ENCODE measurements at places on chromosomes 16 and 17.

GRCh38 chr17:28968231-28968913 is 17.1 kb upstream of the PHF12 start:
- no peak for DNase-seq

DNA sequence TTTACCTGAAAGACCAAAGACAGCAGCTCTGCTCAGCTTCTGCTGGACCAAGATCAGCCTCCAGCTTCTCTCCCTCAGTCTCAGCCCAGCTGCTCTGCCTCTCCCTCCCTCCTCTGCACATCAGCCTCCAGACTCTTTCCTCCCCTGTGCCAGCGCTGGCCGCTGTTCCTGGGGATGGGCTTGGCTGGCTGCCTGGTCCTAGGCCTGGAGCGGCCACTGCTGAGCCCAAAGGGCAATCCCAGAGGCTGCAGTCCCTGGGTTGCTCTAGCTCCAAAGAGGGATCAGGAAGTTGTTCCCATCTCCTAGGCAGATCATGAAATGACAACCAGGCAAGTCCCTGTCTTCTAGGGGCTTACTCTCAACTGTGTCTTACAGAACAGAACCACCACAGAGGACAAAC is 31.3 kb downstream of the DCUN1D3 start:
- no peak for DNase-seq

DNA sequence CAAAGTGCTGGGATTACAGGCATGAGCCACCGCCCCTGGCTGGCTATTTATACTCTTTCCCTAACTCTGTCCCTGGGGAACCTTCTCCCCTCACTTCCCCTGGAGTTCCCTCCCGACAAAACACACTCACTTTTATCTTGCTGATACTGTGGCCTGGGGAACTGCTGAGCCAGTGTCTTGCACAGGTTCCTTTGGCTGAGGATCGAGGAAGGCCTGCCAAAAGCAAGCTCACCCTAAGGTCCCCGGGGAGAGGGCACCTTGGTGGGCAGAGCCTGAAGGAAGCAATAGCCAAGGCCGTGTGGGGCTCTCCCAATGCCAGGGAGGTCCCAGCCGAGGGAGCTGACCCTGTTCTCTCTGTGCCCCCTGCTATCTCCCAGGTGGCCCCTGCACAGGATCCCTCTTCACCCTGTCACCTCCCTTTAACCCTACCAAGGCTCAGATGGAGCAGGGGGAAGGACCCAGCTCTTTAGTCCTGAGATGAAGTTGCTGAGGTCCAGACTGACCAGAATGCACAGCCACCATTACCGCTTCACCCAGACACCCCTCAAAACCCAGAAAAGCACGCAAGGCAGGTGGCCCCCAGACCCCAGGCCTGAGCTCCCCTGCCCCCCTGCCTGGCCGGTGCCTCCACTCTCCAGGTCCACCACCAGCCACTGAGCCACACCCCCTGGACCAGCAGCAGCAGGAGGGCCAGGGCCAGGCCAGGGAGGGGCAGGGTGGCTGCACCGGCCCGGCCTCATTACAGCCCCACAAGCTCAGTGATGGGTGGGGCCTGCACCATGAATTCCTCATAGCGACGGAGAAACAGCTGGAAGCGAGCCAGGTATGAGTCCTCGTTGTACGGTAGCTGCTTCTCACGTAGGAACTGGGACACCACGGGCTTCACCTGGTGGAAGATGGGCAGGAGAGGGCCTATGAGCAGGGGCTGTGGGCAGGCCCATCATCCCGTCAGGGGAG is 5.1 kb upstream of the FDXR start:
- no peak for DNase-seq

GRCh38 chr17:19812407-19812806 is 55.3 kb downstream of the ULK2 start:
- no peak for DNase-seq

- no peak for DNase-seq
Measured at GRCh38 chr16:66961065-66961744, at the start of gene CES3. Gene CES3 (plus strand): TSS chr16:66961266. CDS start chr16:66961308, 42 bp downstream.

DNA sequence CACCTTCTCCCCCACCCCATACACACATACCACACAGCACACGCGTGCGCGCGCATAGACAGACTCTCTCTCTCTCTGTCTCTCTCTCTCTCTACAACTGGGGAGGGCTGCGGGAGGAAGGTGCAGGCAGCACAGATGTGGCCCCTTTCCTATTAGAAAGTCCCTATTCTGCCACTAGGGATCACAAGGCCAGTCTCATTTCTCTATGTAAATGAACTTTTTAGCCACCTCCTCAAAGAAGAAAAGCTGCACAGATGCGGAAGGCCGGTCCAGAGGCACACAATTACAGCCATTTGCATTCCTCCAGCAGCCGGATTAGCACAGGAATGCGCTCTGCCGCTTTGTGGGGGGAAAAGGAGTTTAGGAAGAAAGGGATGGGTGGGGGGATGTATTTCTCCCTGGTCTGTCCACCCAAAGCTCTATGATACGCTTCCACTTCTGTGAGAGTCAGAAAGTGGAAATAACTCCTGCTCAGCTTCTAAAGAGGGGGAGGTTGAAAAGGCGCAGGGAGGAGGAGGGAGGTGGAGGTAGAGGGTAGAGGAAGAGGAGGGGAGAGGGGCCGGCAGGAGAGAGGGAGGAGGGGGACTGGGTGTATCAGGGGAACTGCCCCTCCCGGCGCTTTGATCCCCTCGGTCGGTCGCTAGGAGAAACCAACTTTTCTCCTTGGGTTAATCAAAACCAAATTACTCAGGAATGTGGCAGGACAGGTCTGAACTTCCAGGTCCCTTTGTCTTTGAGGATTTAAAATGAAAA is 11.7 kb downstream of the ZFHX3 start:
- DNase-seq, result no peak

GRCh38 chr17:79732254-79732653 is 1.5 kb downstream of the ENPP7 start:
- DNase-seq, result no peak

DNA sequence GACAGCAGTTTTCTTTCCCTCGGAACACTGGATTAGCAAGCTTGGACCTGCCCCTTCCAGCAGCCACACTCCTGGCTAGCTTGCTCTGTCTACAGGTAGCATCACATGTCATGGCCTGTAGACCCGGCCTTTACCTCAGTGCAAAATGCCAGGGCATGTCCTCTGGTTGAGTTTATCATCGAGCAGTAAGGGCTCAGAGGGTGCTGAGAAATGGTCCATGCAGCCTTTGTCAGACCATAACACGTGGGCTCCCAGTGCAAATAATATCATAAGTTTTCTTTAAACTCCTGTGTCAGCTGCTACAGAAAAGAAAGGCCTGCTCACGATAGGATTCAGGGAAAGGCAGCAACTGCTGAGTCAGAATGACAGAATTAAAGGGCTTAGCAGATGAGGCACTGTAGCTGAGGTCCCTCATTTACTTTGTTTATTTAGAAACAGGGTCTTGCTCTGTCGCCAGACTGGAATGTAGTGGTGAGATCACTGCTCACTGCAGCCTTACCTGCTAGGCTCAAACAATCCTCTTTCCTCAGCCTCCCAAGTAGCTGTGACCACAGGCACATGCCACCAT is 8.0 kb upstream of the GNA13 start:
- DNase-seq, result no peak

GRCh38 chr16:84052071-84052622 is 9.6 kb upstream of the SLC38A8 start:
- no peak for DNase-seq

DNA sequence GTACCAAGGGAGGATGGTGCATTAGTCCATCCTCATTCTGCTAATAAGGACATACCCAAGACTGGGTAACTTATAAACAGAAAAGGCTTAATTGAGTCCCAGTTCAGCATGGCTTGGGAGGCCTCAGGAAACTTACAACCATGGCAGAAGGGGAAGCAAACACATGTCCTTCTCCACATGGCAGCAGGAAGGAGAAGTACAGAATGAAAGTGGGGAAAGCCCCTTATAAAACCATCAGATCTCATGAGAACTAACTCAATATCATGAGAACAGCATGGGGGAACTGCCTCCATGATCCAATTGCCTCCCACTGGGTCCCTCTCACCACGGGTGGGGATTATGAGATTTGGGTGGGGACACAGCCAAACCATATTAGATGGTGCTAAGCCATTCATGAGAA is 84.5 kb downstream of the SEC14L1 start:
- no peak for DNase-seq

GRCh38 chr17:77441940-77442339 is 301.2 kb downstream of the SEC14L1 start:
- DNase-seq, result no peak

DNA sequence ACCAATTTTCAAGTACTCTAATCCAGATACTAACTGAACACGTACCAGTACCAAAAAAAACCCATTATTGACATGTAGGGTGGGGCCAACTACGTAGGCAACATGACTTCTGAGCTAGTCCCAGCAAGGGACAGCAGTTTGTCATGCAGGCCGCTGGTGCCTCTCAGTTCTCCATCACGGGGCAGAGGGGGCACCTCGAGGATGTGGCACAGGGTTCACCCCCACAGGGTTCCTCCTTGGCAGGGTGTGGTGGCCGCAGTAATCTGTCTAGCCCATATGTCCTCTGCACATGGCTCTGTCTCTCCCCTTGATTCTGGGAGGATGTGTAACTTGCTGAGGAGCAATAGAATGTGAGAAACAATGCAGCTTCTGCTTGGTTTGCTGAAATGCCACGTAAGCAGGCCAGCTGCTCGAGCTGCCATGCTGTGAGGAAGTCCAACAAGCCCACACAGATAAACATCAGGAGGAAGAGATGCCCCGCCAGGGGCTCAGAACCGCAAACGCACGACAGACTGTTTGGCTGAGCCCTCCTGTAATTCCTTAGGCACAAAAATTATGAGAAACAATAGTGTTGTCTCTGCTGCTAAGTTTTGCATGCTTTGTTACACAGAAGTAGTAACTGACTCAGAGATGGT is 62.4 kb downstream of the NT5M start:
- no peak for DNase-seq

DNA sequence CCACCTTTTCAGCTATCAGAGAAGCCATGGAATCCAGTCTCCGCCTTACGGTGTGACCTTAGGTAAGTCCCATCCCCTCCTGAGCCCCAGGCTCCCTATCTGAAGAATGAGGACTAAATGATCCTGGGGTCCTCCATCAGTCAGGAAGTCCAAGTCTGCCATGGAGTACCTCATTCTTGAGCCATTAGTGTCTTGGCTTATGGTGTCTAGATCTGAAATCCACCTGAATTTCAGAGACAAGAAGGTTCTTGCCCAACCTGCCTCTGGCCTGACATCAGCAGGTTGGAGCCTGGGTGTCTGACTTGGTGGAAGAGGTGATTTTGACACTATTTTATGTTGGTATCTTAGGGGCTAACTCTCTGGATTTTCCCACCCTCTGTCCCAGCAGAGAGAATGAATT is 47.1 kb downstream of the CNGB1 start:
- DNase-seq, result no peak
